Umbilical cord (tissue), 2 donors: ENCODE measurements at places on chromosomes 3 and 15. TPM values are rescaled to one million over a fixed set of nuclear protein-coding genes. Genes with fewer than 3 reads are reported as not detected.

DNA sequence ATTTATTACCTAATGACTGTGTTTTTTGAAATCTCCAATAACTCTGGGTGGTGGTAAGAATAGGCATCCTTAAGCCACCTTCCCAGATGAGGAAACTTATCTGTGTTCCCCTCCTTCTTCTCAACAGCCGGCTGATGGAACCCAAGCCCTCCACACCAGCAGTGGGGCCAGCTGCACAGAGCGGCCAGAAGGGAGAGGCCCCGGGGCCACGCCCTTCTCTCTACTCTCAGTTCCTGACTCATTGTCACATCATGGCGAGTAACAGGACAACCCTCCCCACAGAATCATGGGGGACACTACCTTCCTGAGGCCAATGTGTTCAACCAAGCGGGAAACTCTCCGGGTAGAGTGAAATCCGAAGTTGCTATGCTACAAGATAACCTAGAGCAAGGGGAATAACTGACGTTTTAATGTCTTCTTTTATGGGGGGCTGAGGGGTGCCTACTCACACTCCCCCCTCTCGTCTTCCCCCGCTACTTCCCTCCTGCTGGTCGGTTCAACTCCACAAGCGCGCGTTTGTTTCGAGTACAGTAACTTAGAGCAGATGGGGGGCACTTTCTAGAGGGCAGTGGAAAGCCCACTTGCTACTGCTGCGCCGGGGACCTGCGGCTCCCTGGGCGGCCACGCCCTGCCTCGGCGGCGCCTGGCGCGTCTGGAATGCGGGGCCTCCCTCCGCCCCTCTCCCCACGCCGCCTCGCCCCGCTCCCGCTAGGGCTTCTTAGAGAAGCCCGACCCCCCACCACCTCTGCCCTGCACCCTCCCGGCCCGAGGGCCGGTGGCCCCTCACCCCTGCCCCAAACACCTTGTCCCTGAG, 621 bp downstream of the ANXA2 start:
- peak; percentile 87 for DNase-seq

DNA sequence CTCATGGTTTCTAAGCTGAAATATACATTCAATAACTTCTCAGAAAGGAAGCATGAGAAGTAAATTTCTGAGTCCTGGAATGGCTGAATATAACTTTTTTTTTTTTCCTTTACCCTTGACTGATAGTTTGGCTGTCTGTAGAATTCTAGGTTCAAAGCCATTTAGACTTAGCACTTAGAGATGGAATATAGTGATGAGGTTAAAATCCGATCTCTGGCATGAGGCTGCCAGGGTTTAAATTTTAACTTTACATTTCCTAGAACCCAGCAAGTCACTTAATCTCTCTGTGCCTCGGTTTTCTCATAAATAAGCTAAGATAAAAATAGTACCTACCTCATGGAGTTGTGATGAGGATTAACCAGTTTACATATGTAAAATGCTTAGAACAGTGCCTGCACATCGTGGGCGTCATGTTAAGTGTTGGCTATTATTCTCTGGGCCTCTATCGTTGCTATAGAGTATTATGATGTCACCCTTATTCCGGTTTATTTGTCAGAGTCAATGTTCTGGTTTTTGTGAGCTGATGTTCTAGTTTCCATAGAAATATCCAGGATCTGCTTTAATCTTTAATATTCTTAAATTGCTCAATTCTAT, 199.8 kb upstream of the TLE3 start:
- peak; percentile 75 for DNase-seq

DNA sequence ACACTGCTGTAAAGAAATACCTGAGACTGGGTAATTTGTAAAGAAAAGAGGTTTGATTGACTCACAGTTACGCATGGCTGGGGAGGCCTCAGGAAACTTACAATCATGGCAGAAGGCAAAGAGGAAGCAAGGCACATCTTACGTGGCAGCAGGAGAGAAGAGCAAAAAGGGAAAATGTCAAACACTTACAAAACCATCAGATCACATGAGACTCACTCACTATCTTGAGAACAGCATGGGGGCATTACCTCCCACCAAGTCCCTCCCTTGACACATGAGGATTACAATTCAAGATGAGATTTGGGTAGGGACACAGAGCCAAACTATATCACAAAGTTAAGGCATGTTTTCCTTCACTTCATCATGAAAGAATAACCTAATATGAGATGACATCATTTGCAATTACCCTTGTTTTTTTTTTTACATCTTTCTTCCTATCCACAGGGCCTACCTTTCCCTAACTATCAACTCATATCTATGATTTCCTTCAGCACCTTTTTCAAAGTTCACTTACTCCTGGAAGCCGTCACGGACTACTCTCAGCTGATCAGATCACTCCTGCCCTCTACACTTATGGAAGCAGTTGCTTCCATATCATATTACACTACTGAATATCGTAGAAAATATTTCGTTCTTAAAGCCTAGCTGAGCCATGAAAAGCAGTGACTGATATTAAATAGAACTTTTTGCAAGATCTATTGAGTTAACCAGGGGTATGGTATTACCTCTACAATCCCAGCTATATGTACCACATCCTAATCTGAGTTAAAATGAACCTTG, 25.5 kb upstream of the ATP8B4 start:
- DNase-seq: peak; percentile 27

- DNase-seq: no peak
Measured at GRCh38 chr3:104951426-104951825, 415.3 kb upstream of the ALCAM start.

GRCh38 chr3:36258421-36258820, 121.9 kb upstream of the STAC start:
- DNase-seq: no peak

- DNase-seq: no peak
Measured at GRCh38 chr3:17192995-17193394, 308.2 kb downstream of the PLCL2 start.

- DNase-seq: no peak
Measured at GRCh38 chr3:150877303-150877702, 27.9 kb downstream of the MINDY4B start.

DNA sequence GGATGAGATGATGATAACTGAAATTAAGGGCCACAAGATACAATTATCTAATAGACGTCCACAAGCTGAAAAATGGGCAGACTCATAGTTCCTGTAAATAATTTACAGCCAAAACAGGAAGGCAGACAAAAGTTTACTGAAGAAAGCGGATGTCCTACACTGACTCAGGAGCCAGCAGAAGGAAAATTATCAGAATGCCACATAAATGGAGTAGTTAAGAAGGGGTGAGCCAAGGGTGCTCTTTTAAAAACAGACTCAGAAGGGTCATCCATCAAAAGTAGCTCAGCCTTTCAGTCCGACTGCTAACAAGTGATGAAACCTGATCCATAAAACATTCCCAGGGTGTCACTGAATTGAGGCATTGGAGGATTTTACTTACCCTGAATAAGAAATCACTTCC, 39.8 kb downstream of the TUSC7 start:
- DNase-seq: peak; percentile 67

DNA sequence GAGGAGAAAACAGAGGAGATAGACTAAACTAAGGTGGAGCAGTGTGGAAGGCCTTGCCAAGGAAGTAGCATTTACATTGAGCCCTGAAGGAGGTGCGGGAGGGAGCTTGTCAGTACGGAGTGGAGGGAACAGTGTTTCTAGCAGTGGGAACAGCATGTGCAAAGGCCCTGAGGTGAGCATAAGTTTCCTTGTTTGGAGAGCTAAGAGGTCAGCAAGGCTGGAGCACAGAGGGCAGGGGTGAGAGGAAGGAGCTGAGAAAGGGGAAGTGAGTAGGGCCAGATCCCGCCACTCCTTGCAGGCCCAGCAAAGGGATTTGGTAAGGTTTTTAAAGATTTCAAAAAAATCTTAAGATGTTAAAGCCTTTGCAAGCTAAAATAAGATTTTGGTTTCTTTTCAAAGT, 70.1 kb downstream of the HMCES start:
- DNase-seq: no peak

DNA sequence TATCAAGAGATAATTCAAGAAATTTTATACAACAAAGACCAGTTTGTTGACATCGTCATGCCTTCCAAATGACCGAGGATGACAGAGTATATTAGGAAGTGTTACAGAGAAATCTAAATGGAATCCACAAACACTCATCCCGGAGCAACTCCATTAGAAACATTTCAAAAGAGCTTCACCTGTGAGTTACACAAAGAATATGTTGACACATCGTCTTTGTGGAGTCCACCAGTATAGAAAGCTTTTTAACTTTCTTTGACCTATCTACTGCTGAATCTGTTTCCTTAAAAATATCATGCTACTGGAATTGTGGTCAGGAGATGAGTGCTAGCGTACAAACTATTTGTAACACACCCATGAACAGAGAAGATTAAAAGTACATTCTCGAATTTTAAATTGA, 130.4 kb downstream of the SUCLG2 start:
- no peak for DNase-seq

DNA sequence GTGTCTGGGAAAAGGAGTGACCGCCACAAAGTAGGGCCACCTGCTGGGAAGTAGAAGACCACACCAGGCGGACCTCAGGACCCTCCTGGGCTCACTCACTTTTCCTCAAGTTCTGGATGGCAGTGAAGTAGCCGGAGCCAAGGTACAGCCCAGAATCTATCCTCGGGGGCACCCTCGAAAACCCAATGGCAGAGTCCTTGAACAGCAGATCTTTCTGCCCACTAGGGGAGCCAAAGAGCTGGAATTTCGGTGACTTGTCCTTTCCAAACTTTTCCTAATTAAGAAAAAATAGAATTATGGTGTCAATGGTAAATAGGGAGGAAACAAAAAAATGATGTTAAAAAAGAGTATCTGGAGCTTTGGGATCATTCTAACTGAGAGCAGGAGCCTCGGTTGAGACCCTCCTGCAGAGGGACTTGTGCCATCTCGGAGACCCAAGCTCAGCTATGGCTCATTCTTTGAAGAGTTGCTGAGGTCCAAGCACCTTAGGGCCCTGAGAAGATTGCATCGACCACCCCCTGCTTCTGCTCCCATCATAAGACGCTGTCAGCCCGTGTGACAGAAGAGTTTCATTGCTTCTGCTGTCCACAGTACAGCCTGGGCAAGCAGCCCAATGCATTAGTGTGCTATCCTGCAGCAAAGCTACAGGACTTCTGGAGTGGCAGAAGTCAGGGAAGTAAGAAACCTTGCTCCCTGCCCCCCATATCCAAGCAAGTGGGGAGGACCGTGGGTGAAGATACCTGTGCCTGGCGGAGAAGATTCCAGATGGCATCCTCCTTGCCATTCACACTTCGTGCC, 14.8 kb downstream of the LTF start:
- no peak for DNase-seq

DNA sequence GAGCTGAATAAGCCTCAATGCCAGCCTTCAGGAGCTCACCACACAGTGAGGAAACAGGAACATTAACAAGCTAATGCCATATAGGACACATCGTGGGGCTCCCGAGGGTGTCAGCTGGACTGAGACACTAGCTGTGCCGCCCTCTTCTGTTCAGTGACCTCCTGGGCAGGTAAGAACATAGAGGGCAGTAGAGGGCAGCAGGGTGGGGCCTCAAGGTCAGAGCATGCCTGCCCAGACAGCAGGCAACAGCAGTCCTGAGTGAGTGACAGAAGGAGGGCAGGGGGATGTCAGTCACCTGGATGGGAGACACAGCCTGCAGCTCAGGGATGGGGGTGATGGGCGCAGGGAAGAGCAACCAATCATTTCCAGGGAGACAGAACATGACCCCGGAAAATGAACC, 15.5 kb downstream of the NTRK3 start:
- DNase-seq: no peak

DNA sequence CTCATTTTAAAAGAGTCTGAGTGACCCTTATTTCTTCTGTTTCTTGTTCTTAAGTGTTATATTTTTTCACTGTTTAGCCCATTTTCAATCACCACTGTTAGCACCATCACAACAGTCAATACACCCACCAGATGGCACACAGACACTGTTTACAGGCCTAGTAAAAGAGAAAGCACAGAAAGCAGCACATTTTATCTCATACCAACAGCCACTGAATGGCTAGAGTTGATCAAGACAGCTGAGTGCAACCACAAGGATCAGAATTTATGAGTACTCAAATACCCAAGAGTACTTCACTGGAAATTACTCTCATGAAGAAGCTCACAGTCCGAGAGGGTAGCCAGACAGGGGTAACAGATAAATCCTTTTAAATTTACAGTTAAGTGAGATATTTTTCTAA, 127.0 kb downstream of the TFDP2 start:
- peak; percentile 12 for DNase-seq

GRCh38 chr3:106161246-106161645, 292.4 kb upstream of the CBLB start:
- no peak for DNase-seq

DNA sequence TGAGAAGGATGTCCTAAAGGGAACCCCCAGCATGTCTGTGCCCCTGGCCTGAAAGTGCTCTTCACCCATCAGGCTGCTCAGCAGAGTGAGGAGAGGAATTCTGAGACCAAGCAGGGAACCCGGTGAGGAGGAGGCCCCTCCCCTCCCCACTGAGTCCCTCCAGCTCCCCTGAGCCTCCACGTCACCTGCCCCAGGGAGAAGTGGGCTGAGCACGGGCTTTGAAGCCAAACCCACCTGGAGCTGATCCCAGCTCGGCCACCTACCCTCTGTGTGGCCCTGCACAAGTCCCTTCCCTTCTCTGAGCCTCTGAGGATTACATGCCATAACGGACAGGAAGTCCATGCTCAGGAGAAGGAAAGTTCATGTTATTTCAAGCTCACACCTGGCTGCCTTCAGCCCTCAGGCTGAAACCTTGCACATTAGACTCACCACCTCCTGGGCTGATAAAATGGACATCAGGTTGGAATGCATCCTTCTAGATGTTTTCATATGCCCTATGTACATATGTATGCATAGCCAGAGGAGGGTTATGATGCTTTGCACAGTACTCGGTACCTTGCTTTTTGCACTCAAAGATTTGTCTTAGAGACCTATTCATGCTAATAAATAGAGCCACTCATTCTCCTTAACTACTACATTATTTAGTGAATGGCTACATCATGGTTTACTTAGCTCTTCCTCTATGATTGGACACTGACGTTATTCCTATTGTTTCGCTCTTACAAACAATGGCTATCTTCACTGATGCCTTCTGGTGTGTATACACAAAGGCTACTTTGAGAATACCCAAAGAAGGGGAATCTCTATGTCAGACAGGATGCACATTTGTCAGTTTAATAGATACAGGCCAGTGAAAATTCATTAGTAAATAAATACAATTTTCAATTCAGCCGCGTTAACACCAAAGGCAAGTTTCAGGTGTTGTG, 31.6 kb upstream of the GATA2 start:
- DNase-seq: no peak

The NANOGP8 gene
- total RNA-seq: not detected

The CP gene
- 21.7 TPM for total RNA-seq

The AP3B2 gene
- total RNA-seq: 2.9 TPM

The GNAT1 gene
- total RNA-seq: not detected

The RASGRP1 gene
- total RNA-seq: 4.6 TPM

The IL16 gene
- total RNA-seq: 7.2 TPM

The TGM4 gene
- total RNA-seq: 3.1 TPM

The SOX14 gene
- 0.72 TPM for total RNA-seq

The TRH gene
- total RNA-seq: not detected

The AKAP13 gene
- total RNA-seq: 196 TPM

The CDHR4 gene
- not detected for total RNA-seq

The CLASP2 gene
- 92.0 TPM for total RNA-seq

The SAXO2 gene
- 2.4 TPM for total RNA-seq

The ITIH1 gene
- 1.2 TPM for total RNA-seq

The LARP6 gene
- 34.7 TPM for total RNA-seq

The FANCD2OS gene
- 1.7 TPM for total RNA-seq
